ENCODE measurements at places on chromosomes 11 and 22.

GRCh38 chr11:83310718-83311117, 24.6 kb upstream of the CCDC90B start:
- DNase-seq: no peak

DNA sequence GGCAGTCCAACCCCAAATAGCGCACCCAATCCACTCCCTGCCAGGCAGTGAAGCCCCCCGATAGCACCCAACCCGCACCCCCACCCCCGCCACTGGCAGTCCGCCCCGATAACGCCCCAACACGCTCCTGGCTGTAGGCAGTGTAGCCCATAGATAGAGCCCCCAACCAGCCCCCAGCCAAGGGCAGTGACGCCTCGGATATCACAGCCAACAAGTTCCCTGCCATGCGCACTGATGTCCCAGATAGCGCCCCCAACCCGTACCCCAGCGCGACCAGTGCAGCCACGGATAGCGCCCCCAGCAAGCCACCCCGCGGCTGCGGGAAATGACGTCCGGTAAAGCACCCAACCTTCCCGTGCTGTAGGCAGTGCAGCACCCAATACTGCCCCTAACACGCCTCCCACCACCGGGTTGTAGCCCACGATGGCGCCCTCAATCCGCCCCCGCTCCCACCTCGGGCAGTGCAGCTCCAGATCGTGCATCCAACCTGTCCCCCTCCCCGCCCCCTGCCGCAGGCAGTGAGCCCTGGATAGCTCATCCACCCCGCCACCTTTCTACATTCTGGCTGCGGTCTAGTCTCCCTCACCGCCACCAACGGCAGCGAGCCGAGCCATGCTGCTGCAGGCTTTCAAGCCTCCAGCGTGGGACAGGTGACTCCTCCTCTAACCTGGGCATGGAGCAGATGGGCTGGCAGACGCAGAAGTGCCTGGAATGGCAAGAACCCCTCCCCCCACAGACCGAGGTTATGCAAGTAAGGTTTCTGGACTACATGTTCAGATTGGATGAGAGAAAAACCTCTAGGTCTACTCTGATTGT, 625 bp downstream of the RFPL2 start:
- DNase-seq: no peak

DNA sequence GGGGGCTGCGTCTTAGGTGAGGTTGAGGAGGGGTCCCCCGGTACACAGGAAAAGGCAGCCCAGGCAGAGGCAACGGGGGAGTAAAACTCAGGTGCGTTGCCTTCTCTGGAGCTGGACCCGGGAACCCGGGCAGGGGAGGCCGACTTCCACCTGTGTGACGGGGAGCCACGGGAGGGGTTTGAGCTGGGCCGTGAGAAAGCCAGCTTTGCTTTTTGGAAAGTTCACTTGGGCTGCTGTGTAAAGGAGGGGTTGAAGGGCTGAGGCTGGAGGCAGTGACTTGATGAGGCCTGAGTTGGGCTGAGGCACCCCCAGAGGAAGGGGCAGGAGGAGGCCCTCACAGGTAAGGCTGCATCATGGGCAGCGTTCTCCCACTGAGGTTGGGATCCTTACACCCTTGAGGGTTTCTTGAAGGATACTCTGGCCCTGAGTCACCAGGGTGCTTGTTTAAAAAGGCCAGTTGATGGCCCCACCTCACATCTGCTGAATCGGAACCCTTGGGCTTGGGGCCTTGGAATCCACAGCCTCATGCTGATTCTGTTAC, 47.2 kb downstream of the CHRDL2 start:
- no peak for DNase-seq

DNA sequence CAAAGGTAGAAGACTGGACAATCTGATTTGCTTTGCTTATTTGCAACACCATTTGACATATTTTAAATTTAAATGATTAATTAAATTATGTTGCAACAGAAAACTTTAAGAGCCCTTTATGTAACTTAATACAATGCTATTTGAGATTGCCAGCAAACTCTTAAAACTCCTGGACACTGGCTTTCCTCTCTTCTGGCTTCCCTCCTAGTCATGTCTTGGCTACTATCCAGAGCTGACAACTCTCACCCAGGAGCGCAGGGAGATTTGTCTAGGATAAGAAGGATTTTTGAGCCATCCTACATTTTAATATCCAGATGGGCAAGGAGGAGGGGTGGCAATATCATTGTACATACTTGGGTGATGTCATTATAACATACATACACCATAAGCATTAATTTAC, 134.3 kb downstream of the ELP4 start:
- DNase-seq: no peak

DNA sequence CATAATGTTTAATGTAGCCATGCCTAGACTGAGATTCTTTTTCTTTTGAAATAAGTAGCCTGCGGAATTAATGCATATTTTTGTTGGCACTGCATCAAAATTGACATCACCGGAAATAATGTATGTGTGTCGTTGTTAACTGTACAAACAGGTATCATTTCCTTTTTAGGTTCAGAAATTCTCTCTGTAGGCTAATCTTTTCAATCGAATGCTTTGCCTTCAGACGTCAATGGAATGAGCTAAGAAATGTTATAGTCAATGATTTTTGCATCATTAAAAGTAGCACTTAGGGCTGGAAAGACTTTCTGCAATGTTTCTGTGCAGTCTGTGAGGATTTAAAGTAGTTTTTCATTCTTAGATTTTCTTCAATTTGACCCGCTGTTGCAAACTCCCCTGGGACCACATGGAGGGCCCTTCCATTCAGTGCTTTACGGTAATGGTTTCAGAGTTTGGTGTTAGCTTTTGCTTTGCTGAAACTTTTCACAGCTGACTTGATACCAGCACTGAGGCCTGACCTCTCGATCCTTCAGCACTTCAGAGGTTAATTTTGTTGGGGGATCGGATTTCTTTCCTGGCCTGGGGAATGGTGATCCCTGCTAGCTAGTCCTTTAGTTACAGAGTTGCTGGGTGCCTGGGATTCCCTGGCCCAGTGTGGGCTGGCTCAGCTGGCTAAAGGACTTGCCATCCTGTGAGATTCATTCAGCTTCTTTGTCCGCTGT, 137.8 kb downstream of the DBX1 start:
- no peak for DNase-seq

DNA sequence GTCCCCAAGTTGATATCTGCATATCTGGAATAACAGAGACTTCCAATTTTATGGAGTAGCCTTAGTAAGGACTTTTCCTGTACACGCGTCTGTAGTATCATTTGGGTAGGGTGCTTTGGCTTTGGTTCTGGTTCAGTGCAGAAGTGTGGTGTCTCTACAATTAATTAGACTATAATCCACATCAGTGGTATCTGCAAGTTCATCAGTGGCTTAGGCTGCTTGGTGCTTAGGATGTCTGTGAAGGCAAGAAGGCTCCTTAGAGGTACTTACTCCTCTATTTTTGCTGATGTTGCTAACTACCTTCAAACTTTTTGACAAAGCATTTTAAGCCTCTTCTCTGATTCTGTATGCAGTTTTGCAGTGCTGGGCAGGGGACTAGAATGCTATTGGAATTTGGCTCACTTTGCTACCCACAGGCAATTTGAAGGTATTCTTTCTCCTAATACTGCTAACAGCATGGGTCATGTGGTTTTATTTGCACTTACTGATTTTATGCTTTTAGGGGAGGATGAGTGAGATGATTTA, 49.4 kb downstream of the KCNQ1OT1 start:
- no peak for DNase-seq

DNA sequence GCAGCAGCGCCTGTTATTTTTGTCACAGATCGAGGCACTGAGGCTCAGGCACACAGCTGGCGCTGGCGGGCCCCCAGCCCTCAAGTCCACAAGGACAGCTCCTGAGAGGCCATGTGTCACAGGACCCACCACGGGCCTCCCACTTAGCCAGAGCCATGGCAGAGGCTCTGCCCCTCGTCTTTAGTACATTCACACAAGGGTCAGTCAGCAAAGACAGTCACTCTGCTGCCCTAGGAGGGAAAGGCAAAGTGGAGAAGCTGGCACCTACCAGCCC, 29.1 kb downstream of the GNAZ start:
- no peak for DNase-seq

- DNase-seq: no peak
These were observed 30.6 kb downstream of the MCHR1 start for GRCh38 chr22:40709752-40710413.

GRCh38 chr11:121318848-121319834, 26.6 kb downstream of the SC5D start:
- no peak for DNase-seq

DNA sequence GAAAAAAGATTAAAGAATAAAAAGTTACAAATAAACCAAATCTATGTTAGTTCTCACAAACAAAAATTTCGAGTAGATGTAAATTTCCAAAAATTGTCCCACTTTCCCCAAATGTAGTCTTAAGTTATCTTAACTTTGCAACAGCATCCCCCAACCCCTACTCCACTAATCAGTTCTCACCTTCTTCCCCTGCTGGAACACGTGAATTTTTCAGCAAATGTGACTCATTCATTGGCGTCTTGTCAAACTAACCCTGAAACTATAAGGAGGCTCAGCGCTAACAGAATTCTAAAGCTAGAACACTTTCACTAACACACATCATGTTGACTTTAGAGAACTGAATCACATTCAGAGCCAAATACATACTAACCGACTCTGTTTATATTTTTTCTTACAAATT, 46.1 kb downstream of the PHF21A start:
- DNase-seq: no peak

DNA sequence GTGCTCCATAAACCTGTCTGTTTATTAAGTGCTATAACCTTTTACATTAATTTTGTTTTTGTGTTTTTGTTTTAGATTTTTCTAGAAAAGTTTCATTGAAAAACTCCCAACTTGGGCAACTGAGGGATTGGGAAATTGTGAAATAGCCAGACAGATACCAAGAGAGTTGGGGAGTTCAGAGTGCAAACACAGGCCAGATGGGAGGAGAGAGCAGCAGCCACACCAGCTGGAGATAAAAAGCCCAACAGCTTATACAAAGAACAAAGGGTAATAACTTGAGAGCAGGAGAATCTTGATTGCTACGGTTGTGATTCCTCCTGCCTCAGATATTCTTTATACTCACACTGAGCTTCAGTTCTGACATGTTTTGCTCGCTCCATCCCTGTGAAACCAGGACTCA, 1642.2 kb downstream of the LRRC4C start:
- no peak for DNase-seq
